C1 segment of cervical spinal cord (tissue), 14 donors: ENCODE measurements at places on chromosomes 1 and 21.
A peak's percentile ranks its signal among the peaks of the same experiment; 100 is the strongest.

GRCh38 chr1:84181350-84182005 lies 37.4 kb downstream of the PRKACB start:
- DNase-seq: no peak

GRCh38 chr21:33975548-33976081 lies 60.0 kb upstream of the ATP5PO start:
- DNase-seq: no peak

DNA sequence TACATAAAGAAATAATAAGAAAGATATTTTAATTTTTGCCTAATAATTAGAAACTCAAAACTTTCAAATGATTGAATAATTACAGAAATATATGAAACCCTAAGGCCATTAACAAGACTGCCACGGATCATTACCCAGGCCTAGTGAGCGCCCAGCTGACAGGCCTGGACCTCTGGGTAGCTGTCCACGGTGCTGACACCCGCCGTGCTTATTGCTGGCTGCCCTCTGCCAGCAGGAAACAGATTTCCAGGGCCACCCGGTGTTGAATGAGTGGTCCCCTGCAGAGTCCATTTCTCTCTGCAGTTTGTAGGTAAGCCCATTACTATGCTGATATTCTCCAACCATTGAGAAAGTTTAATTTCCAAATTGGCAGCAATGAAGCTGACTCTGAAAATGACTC lies 254.4 kb upstream of the GJB5 start:
- no peak for DNase-seq

DNA sequence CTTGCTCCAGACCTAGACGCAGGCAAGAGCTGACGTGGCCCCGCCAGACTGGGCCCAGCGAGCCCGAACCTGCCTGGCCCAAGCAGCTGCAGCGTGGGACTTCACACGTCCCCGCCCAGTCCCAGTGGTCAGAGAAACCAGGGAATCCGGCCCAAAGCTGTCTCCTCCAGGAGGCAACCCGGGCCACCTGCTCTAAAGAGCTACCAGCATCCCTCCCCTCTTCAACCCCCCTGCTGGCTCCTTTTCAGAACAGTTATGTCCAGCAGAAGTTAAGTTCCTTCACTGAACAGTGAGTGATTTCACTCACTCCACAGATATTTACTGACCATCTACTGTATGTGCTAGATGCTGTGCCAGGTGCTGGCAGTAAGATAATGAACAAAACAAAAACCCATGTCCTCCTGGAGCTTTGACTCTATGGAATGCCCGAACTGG lies 2.1 kb upstream of the EFNA1 start:
- DNase-seq: no peak

GRCh38 chr21:34018910-34019309 lies 54.5 kb upstream of the MRPS6 start:
- no peak for DNase-seq

DNA sequence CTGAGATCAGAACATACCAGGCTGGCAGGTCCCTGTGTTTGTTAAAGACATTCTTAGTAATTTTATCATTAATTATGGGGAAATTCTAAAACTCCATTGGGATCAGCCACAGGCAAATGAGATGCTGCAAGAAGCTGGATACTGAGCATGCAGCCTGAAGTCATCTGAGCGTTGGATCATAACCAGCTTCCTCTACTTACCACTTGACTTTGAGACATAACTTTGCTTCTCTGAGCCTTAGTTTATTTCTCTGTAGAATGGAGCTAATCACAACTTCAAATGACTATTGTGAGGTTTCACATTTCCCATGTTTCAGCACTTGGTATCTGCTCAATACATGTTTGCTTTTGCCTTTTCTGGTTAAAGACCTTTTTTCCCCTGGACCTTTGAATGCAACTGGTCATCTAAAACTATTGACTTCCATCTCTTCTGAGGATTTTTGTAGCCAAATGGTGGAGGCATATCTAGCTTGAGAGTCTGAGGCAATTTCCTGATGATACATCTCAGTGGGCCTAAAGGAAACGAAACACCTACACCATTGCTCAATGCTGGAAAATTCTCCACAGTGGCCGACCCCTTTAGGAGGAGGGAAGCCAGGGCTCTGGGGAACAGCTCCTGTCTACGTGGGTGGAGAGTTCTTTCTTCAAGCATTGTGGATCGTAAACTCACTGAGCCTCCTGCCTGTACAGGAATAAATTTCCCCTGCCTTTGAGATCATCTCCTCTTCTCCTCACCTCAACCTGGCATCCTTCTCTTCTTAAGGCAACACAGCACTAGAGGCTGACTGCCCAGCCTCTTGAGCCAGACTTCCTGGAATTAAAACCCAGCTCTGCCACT lies 109.1 kb upstream of the HOOK1 start:
- DNase-seq: no peak

DNA sequence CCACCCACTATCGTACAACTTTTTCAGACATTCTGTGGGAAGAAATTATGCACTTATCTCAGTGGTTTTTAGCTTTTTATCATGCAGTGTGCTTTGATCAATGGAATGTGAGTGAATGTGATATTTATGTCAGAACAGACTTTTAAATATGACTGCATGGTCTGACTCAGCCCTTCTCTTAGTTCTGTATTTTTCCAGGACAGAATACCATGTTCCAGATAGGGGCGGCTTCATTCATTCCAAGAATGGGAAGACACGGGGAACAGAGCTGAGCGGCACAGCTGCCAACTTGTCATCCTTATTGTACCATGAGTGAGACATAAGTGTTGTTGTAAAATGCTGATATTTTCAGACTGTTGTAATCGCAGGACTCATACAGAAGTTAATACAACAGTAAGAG lies 214.6 kb upstream of the NCAM2 start:
- DNase-seq: no peak

GRCh38 chr1:165759095-165759494 lies 9.6 kb downstream of the TMCO1 start:
- no peak for DNase-seq

GRCh38 chr1:61519631-61520030 lies 205.3 kb downstream of the TM2D1 start:
- DNase-seq: no peak

GRCh38 chr1:75426688-75427087 lies 184.2 kb downstream of the SLC44A5 start:
- no peak for DNase-seq

DNA sequence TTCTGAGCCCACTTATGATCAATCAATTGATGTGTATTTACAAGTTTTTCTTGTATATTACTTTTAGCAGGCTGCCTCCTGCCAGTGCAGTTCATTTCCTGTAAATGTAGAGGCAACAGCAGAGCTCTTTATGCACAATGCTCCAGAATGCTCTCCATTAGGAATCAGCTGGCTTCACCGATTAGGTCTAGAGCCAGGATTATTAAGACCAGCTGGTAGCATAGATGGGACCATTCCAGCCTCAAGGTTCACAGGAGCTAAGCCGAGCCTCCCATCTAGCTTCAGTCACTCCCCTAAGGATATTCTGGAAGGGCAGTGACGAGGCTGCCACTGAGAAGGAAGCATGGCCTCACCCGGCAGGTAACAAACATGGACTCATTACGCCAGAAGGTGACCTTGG lies 36.8 kb downstream of the DHRS3 start:
- DNase-seq: no peak

DNA sequence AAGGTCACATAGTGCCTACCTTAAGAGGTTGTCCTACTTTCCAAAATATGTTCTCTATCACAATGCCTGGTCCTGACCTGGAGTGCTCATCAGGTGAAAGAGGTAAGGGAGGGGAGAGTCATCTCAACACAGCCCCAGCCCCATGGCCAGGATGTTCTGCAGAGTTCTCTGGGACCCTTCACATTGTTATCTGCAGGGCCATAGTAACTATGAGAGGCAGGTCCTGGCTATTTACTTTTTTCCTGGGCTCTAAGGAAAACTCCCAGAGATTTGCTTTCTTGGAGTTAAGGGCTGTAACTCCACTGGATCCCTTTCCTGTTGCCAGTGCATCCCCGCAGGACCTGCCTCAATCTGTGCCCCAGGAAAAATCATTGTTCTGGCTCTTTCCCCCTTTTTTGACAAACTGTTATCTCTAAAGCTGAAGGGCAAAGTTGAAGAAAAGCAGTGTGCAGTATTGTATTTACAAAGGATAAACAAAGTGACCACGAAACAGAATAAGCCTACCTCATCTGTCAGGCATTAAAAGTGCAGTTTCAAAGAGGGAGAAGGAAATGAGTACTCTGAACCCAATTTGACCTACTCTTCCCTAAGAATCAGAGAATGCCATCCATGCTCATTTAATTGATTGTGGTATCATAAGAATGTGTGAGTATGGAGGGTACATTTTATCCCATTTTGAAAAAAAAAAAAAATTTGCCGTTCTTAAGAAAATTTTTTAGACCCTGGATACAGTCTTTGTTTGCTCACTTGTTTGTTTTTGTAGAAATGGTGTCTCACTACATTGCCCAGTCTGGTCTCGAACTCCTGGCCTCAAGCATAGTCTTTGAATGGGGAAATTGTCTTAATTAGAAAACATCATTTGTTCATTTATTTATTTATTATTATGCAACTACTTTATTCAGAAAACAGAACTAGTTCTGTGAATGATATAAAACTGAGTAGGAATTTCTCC lies 149.6 kb downstream of the RHOU start:
- no peak for DNase-seq

DNA sequence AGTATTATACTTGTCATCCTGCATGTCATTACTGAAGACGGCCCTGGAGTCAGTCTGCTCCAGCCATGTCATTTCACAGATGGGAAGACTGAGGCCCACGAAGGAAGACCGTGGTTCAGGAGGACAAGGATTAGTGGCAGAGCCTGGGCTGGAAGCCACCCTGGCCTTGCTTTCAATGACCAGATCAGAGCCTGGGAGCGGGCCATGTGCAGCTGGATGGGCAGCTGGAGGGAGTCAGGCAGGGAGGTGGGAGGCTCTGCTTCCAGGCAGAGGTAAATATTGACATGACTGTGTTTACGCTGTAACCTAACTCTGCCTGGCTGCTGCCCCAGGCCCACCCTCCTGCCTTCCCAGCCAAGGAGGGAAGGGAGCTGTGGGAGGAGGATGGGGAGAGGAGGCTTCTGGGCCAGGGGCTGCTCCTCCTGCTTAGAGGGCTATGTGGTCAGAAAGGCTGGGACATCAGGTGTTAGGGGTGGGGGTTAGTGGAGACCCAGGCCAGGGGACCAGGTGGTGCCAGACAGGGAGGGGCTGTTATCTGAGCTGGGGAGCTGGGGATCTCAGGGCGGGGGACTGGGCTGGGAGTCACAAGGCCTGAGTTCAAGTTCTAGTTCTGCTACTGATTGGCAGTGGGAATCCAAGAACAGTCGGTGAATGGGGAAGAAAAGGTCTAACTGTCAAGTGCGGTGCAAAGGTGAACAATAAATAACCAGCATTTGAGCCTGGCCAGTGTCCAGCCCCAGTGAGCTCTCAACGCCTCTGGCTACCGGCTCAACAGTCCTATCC lies 48.5 kb upstream of the ECE1 start:
- no peak for DNase-seq

DNA sequence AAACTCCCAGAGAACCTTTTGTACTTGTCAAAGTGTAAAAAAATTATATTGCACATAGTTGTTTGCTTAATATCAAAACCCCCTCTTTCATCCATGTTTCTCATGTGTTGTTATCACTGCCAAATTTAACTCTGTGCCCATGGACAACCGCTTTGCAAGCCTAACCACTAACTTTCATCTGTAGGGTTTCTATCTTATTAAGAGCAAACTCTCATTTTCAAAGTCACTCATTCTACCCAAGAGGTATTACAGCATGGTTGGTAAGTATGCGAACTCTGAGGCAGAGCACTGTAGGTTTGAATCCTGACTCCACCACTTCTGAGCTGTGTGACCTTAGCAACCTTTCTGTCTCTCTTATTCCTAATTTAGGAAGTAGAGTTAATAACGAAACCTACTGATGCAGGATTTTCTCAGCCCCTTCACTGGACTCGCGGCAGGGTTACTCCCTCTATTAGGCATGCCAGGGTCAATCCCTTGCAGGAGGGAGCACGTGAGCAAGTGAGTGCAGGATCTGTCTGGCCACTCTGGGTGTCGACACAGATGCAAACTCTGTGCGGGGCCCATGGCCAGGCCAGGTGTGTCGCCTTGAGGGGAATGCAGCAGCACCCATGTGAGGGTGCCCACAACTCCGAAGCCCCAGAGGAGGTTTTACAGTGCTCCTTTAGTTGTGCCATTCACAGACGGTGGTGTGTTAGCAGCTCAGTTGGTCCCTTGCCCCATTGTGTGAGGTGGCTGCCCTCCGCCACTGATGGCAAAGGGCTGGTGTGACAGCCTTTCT lies 361.5 kb upstream of the ADGRL2 start:
- no peak for DNase-seq

DNA sequence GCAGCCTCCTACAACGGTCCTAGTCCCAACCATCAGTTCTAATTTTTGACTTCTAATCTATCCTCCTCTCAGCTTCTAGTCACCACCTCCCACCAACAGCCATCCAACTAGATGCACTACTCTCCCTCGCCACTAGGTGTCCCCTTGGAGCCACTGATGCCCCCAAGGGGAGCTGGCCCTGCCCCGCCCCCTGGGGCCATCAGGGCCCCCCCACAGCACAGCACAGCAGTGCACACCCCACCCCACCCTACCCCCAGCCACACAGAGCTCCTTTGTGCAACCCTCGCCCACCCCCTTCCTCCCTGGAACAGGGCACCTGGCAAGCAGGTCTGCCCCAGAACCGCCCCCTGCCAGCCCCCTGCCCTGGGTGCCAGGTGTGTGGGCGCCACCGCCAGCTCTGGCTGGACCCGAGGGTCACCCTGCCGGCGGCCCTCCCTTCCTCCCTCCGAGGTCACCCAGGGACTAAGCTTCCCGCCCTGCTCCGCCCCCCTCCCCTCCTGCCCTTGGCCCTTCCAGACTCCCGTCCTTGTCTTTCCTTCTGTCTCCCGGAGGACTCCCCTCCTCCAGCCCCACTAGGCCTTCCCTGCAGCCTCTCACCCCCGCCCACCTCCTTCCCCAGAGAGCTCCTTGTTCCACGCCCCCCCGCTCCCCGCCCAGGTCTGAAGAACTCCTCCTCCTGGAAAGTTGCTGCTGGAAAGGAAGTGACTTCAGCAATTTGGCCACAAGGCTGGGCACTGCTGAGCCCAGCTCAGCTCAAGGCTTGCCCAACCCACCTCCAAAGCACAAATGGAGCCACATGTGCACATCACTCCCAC lies 47.0 kb downstream of the AHDC1 start:
- peak; percentile 84 for DNase-seq

DNA sequence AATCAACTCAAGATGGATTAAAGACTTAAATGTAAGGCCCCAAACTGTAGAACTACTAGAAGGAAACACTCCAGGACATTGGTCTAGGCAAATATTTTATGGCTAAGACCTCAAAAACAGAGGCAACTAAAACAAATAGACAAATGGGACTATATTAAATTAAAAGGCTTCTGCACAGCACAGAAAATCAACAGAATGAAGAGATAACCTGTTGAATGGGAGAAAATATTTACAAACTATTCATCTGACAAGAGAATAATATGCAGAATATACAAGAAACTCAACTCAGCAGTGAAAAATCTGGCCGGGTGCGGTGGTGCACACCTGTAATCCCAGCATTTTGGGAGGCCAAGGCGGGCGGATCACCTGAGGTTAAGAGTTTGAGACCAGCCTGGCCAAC lies 84.1 kb upstream of the HNRNPU start:
- no peak for DNase-seq

GRCh38 chr1:30920827-30921226 lies 12.3 kb upstream of the SDC3 start:
- DNase-seq: no peak
